SW 1271 (cell line): ENCODE measurements at places on chromosomes 6 and 20.

DNA sequence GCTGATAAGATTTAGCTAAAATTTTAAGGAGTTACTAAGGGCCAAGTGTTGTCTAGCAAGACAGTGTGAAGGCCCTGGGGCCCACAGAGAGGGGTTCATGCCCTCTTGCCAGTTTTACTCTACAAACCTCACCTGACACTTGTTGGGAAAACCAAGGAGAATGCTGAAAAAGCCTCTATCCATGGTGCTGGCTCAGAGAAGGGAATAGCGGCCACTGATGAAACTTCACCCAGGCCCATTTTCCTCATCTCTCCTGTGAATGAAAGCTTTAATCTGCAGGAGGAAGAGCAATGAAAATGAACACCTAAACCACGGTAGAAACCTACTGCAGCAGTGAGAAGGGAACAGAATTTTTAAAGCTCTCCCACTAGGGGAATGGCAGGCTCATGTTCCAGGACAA, 317.3 kb upstream of the CNR1 start:
- DNase-seq, result no peak

- DNase-seq, result no peak
Measured at GRCh38 chr20:710780-711450, 35.3 kb upstream of the SCRT2 start.

GRCh38 chr6:81773887-81774286, 21.4 kb upstream of the TENT5A start:
- no peak for DNase-seq

- DNase-seq, result no peak
Measured at GRCh38 chr6:20954315-20954714, 420.1 kb downstream of the CDKAL1 start.

DNA sequence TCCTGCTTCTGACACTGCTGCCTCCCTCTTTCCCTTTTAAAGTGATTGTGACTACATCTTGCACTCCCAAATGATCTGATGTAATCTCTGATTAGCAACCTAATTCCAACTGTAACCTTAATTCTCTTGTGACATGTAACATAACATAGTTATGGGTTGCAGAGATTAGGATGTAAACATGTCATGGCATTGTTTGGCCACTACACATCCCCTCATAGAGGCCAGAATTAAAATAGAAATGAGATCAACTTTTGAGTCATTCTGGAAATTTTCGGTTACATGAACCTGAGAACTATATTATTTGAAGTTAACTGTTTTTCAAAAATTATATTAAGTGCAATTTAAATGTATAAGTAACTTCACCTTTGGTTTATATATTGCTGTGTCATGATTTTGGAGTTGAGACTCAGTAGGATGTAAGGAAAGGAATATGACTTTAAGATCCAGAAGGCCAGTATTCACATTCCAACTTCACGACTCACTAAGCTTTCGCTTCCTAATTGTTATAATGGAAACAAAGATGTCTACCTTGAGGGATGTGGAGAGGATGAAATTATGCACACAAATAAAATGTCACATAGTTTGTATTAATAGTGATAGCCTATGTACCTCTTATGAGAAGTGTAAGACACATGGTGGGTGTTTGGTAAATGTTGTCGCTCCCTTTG, 611.9 kb upstream of the MAP3K7 start:
- peak; percentile 8 for DNase-seq

DNA sequence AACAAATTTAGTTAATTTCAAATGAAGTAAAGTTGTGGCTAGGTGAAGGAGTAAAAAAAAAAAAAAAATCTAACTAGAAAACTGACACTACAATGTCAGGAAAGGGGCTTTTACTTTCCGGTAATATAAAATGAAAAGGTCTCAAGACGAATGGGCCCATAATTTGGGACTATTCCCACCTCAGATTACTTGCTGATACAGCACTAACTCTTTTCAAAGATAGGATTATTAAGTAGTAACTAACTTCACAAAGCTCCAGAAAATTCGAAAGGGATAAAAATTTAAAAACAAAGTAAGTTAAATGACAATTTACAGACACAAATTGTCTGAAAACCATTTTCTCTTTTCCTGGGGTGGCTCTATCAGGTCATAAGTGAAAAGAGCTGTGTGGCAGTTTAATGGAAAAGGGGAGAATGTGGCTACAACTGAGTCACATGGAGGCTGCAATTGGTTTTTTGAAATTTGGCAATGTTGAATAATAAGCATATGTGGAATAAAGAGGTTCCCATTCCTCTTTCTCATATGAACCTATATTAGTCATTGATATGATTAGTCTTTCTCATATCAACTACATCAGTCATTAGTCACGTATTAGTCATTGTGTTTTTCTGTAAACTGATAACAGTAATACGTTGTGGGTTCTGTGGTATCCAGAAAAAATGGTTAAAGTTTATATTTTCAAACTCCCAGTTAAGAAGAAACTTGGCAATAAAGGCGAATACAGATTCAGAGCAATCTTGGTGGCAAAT, 78.0 kb downstream of the RWDD2A start:
- no peak for DNase-seq

DNA sequence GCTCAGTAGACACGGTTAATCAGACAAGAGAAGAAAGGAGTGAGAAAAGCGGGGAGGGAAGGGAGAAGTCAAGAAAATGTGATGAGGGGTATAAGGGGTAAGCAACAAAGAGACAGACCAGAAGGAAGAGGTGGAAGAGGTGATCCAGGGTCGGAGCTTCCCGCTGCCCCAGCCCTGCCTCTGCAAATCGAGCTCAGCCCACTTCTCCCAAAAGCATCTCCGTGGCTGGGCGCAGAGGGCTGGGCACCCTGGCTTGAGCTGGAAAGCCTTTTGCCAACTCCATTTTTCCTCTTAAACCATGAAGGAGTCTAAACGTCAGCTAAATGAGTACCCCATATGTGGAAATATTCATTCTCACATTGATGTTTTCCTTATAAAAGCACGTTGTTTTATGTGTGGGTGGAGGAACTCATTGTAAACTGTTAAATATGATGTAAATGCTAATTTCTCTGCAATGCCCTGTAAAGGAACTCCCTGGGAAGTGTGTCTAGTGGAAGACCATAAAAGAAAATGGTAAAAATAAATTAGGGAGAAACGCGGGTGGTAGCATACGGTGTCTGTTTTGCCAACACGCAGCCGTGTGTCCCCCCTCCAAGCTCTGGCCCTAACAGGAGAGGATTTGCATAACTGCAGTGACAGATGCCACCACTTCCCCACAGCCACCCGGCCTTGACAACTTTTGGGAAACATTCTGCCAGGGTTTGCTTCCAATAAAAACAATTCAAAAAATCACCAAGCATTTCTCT, 55.2 kb upstream of the MAFB start:
- no peak for DNase-seq

GRCh38 chr6:1416191-1416760, 26.9 kb downstream of the FOXF2 start:
- no peak for DNase-seq

- no peak for DNase-seq
Measured at GRCh38 chr6:107634324-107635056, 144.6 kb downstream of the SOBP start.

- DNase-seq, result no peak
Measured at GRCh38 chr6:75505424-75505823, 11.8 kb upstream of the FILIP1 start.

- DNase-seq, result no peak
Measured at GRCh38 chr6:170175644-170176135, 115.2 kb downstream of the DLL1 start.

GRCh38 chr6:31094389-31094881, 17.9 kb downstream of the C6orf15 start:
- no peak for DNase-seq

DNA sequence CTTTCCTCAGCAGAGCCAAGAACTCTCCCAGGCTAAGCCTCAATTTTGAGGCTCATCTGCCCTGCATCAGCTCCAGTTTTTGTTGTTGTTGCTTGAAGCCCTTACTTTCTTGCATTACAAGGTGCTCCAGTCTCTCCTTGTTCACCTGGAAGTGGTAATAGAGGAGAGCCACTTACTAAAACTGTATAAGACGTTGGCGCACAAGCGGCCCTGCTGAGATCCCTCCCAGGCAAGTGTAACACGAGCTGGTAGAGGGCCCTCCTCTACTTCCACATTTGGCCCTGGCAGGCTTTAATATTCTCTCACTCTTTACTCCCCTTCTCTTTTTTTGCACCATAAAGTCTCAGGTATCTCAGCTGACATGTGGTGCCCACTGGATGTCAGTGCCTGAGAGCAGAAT, 19.5 kb downstream of the GCM2 start:
- DNase-seq, result no peak

GRCh38 chr6:111837007-111837406, 36.2 kb downstream of the FYN start:
- no peak for DNase-seq

DNA sequence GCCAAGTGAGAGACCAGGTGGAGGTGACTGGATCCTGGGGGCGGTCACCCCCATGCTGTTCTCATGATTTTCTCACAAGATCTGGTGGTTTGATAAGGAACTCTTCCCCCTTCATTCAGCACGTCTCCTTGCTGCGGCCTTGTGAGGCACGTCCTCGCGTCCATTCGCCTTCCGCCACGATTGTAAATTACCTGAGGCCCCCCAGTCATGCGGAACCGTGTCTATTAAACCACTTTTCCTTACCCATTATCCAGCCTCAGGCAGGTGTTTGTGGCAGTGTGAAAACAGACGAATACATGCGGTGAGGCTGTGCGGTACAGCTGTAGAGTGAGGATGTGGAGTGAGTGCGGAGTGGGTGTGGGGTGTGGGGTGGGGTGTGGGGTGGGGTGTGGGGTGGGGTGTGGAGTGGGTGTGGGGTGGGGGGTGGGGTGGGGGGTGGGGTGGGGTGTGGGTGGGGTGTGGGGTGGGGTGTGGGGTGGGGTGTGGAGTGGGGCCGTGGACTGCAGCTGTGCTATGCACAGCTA, 12.1 kb upstream of the NTSR1 start:
- no peak for DNase-seq

DNA sequence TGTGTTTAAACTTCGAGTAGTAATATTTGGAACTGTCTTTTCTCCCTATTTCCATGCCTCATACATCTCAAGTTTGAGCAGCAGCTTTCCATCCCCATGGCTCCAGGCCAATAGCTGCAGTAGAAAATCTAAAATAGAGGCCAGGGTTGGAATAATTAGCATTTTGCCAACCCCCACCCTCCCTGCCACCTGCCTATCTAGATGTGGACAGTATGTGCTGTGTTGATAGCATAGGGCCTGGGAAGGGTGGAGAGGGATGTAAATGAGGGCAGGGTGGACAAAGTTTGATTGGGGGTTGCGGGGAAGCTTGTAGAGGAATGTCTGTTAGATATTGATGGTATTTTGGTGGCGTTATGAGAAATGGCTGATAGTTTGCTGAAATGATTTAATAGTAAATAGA, 5.6 kb downstream of the TOP1 start:
- DNase-seq, result no peak

GRCh38 chr6:46412662-46413061, 78.6 kb downstream of the RCAN2 start:
- DNase-seq, result no peak
